WERI-Rb-1 (cell line): ENCODE measurements at places on chromosomes 2 and 18.
A peak's percentile ranks its signal among the peaks of the same experiment; 100 is the strongest.

- DNase-seq, result no peak
Measured at GRCh38 chr2:191746346-191747169, 68.6 kb downstream of the NABP1 start.

DNA sequence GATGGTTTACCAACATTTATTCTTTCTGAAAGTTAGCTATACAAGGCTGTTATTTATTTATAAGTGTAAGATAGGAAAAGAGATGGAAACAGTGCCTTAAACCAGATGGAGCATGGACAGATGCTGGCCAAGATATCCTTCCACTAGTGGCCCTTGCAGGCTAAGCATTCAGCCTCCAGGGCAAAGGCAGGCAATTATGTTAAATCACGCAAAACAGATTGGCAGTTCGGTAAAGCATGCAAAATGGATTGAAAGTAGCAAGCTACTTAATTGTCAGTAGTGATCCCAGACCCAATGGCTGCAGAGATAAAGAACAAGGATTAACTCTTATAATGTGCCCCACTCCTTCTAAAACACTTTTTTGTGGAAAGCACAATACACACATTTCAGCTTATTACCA is 105.4 kb upstream of the MAP4K3 start:
- DNase-seq, result peak; percentile 52

DNA sequence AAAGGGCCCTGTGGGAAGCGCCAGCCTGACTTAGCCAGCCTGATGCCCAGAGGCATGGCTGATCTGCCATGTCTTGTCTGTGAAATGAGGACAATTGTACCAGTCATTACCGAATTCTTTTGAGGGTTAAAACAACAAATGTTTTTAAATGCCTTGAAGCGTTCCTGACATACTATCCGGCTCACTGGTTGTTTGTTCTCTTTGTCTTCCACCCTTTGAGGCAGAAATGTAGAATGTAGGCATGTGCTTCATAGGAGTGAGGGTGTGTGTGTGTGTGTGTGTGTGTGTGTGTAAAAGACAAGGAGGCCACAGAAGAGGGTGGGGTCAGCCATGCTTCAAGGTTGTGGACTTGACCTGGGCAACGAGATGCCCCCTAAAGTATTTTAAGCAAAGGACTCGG is 35.5 kb downstream of the TGFBRAP1 start:
- no peak for DNase-seq

GRCh38 chr2:42010743-42011298 is 37.0 kb upstream of the PKDCC start:
- no peak for DNase-seq

GRCh38 chr2:171432969-171433762 is 624 bp downstream of the METTL8 start:
- DNase-seq, result peak; percentile 47

- DNase-seq, result no peak
Measured at GRCh38 chr2:79850912-79851311, 338.1 kb downstream of the CTNNA2 start.

- DNase-seq, result no peak
Measured at GRCh38 chr2:110905217-110905616, 172.8 kb downstream of the ACOXL start.

- no peak for DNase-seq
Measured at GRCh38 chr2:16148632-16149348, 208.4 kb downstream of the MYCN start.

DNA sequence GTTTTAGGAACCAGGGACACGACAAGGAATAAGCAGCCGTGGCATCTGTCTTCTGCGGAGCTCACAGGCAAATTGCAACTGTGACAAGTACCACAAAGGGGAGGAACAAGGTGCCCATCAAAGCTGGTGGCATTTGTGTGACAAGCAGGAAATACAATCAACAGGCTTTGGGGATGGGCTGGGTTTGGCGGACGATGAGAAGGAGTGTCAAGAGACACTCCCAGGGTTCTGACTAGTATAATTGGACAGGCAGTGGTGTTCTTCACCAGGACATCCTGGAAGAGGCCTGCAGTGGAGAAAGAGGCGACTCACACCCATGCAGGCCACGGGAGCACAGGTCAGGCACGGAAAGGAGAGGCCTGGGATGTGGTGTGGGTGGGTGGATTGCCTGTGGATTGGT is 14.2 kb upstream of the SPATA3 start:
- no peak for DNase-seq

- no peak for DNase-seq
Measured at GRCh38 chr2:172226244-172227061, 123.8 kb upstream of the DLX2 start.

DNA sequence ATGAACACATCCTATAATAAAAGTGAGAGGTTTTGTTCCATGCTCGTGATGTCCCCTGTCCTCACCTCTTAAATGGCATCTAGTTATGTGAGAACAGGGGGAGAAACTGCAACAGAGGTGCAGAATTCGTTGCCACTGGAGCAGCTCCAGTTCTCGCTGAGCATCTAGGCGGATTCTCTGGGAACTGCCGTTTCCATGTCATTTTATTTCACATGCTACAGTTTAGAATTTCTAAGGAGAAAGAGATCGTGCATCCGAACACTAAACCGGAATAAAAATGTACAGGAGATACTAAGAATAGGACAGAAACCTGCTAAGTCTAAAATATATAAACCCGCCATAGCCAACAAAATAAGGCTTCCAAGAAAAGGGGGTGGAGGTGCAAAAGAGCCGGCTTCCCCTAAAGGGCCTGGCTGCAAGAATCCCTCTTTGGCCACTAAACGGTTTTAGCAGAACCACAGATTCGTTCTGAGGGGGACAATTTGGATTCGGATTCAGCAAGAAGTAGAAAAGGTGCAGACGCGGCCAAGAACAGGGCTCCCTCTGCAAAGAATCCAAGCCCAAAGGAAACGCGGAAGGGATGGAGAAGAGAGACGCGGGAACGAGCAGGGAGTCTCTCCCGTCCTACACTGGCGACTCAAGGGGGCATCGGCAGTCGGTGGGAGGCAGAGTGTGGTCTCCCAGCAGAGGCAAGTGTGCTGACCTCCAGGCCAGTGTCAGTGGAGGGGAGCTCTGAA is 1.3 kb downstream of the TMEM163 start:
- DNase-seq, result no peak

GRCh38 chr2:60230037-60230436 is 323.4 kb downstream of the BCL11A start:
- DNase-seq, result no peak

DNA sequence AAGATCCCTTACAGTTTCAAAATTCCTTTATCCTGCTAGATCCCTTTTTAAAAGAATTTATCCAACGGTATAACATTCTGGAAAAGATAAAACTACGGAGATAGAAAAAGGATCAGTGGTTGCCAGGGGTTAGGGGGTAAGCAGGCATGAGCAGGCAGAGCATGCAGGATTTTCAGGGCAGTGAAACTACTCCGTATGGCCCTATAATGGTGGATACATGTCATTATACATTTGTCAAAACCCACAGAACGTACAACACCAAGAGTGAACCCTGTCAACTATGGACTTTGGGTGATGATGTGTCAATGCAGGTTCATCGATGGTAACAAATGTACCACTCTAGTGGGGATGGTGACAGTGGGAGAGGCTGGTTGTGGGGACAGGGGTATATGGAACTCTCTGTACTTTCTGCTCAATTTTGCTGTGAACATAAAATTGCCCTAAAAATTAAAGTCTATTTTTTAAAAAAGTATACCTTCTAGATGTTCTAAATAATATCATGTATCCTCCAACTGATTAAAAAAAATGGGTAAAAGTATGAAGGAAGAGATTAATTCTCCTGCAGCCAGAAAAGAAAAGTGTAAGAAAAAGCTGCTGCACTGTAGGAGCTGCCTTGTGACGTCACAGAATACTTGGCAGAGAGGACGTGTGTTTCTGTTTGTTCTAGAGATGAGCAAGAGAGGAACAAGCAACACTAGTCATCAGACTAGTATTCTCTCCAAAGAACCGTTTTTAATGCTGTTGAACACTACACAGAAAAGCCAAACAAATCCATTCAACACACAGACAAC is 23.6 kb downstream of the ANKRD44 start:
- DNase-seq, result no peak

DNA sequence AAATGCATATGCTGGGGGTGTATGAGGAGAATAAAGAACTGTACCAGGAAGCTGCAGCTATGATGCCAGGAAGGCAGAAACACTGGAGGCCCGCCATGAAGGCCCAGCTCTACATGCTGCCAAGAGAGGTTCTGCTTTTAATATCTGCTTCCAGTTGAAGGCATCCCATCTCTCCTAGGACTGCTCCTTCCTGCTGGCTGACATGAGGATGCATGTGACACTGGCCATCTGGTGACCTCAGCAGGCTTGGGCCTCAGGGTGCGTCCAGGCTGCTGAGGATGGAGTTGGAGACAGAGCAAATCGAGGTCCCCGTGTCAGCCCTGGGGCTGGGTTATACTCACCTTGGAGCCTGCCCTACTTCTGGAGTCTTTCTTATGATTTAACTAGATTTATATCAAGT is 49.0 kb downstream of the PSMG2 start:
- DNase-seq, result peak; percentile 20

DNA sequence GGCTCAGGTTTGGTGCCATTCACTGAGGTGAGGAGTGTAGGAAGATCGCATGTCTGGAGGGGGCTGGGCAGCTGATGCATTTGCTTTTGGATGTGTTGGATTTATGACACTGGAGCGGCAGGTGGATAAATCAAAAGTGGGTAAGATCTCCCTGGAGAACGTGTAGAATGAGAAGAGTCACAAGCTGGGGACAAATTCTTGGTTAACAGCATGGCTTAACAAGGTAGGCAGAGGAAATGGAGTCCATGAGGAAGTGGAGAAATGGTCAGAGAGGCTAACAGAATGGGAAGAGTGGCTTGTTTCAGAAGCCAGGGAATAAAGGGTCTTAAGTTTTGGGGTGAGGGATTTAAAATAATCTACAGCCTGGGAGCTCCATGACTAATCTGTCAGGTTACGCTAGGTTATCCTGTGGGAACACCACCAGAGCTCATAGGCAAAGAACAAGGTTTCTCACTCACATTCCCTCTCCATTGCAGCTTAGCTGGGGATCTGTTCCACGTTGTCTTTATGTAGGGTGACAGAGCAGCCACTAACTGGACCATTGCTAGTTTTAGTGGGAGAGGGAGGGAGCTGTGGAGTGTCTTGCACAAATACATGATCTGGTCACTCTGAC is 12.8 kb downstream of the TSN start:
- DNase-seq, result peak; percentile 37

- no peak for DNase-seq
Measured at GRCh38 chr2:72619626-72620025, 206.2 kb downstream of the EXOC6B start.

DNA sequence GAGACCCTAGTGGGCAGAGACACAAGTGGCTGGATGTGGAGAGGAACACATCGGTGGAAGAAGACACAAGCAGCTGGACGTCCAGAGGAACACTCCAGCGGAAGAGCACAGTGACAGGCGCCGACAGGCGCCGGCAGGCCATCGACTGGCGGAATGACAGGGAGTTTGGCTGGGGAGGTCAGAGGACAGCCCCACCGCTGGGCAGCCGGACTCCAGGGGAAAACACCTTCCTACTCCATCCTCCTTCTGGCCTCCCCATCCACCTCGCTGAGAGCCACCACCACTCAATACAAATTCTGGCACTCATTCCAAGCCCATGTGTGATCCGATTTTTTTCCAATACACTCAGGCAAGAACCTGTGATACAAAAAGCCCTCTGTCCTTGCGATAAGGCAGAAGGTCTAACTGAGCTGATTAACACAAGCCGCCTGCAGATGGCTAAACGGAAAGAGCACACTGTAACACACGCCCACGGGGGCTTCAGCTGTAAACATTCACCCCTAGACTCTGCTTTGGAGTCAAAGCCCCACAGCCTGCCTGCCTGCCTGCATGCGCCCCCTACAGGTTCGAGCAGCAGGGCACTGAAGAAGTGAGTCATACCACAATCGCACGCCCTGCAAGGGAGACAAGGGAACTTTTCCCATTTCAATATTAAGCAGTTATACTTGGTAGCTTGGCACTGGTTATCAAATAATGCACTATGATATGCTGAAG is 50.2 kb upstream of the LRP1B start:
- DNase-seq, result peak; percentile 88

DNA sequence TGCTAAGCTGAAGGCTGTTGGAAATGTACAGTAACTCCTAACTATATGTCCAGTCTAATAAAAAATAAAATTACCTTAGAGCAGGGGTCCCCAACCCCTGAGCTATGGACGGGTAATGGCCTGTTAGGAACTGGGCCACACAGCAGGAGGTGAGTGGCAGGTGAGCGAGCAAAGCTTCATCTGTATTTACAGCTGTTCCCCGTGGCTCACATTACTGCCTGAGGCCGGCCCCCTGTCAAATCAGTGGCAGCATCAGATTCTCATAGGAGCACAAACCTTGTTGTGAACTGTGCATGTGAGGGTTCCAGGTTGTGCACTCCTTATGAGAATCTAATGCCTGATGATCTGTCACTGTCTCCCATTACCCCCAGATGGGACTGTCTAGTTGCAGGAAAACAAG is 73.1 kb upstream of the CXCR4 start:
- no peak for DNase-seq

GRCh38 chr18:63161032-63161760 is 158.4 kb downstream of the BCL2 start:
- DNase-seq, result no peak

GRCh38 chr2:2809771-2810170 is 478.7 kb upstream of the MYT1L start:
- no peak for DNase-seq

- DNase-seq, result no peak
Measured at GRCh38 chr2:230578106-230578505, 134.5 kb upstream of the CAB39 start.

DNA sequence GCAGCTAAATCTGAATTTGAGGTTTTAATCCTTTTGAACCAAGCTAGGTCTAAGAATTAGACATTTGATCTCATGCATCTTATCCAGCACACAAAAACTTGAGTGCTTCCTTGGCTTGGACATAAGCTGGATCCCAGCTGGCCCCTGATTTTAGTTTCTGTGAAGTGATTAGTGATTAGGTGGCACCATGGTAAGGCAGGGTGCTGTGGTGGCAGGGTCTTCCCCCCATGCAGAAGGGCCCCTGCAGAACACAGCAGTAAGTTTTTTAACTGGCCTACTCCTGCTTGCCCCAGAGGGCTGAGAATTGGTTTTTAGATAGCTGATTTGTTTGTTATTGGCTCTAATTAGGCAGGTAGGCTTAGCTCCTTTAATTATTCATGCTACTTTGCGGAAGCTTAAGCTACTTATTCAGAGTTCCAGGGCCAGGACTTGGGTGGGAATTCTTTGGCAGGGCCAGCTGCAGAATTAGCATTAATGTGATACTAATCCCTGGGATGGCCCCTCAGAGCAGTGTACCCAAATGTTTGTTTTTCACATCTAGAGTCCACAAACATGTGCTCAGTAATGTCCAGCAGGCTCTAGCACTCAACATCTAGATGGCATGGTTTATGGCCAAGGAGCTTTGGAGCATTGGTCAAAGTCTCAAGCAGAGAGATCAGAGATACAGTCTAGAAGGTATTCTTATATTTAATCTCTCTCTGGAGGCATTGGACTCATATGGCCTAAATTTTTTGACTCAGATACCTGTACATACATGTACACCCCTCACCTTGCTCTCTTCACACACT is 99.6 kb downstream of the FMNL2 start:
- peak; percentile 73 for DNase-seq
